HFFc6 (cell line): ENCODE measurements at places on chromosomes 3 and 15. TPM values are rescaled to one million over a fixed set of nuclear protein-coding genes. Genes with fewer than 3 reads are reported as not detected.

DNA sequence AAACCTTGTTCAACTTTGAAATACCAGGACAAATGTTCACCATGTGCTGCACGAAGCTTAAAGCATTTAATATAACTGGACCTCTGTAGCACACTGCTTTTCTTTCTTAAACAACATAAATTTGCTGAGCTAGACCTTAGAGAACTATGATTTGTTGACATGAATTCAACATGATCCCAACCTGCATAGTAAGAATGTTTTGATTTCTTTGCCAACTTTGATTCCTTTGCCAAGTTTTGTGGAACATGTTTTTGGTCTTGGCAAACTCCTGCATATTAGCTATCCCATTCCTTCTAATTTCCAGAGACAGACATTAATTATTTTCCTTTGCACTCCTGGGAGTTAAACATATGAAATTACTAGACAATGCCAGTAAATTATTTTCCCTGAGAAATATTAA, 197.2 kb upstream of the RBMS3 start:
- no peaks in the 10 kb centered on the region for H3K36me3 ChIP-seq
- DNase-seq = no peak
- H3K4me3 ChIP-seq = no peak overlapping the region
- no peaks in the 10 kb centered on the region for H3K4me1 ChIP-seq
- no peaks in the 10 kb centered on the region; the same call in none of the 2 replicates for H3K27me3 ChIP-seq

DNA sequence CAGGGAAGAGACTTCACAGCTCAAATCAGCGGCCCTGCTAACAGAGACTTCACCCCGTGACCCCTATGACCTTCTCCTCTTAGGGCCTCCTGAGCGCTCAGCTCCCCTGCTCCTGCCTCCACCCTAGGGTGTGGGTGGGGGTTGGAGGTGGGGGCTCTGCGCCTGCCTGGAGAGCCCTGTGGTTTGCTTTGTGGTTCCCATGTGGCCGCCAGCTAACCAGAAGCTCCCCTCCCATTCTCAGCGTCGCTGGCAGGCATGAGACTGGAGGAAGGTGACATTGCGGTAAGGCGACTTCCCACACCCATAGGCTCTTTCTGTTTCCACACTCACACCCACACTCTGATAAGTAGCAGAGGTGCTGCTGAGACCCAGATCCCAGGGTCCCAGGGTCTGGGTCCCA, 27.6 kb downstream of the XYLB start:
- H3K27ac ChIP-seq = no peak overlapping the region
- H3K27me3 ChIP-seq = no peaks in the 10 kb centered on the region
- no peaks in the 10 kb centered on the region for H3K4me1 ChIP-seq
- no peak overlapping the region for H3K4me3 ChIP-seq
- peaks cover 4% of the 10 kb centered on the region for H3K36me3 ChIP-seq

GRCh38 chr15:51367322-51367976, 26.0 kb downstream of the GLDN start:
- H3K27ac ChIP-seq = no peak overlapping the region
- no peak for DNase-seq
- peaks cover 16% of the 10 kb centered on the region for H3K27me3 ChIP-seq

DNA sequence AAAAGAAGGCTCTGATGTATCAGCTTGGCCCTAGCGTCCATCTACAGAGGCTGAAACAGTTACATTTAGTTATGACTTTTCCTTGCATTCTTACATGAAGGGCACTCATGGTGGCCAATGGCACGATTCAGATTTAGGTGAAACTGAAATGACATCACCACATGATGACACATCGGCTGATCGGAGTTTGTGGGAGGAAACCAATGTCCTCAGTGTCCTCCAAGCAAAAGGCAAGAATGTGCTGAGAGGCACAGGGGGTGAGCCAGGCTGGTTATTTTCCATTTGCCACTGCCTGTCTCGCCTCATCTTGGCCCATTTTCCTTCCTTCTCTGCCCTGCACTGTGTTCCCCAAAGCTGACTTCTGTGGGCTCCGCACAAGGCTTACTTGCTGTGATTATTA, 34.4 kb downstream of the TARS3 start:
- no peak overlapping the region for H3K27ac ChIP-seq
- peaks cover 15% of the 10 kb centered on the region for H3K36me3 ChIP-seq
- no peaks in the 10 kb centered on the region for H3K27me3 ChIP-seq

DNA sequence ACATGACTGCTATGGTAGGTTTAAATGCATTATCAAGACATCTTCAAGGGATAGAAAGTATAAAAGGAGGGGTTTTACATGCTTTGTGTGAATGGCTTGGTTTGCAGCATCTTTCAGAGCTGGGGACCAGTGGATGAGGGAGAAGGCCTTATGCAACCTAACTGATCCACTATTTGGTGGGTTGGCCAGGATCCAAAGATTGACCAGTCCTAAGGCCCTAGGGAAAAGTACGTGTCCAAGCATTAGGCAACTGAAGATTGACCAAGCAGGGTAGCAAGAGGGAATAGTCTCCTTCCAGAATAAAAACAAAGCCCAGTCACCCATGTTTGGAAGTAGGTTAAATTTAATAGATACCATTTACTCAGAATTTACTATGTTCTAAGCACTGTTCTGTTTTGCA, 509.3 kb downstream of the EPHB1 start:
- no peak overlapping the region for H3K27ac ChIP-seq
- no peaks in the 10 kb centered on the region; the same call in 1 of the 2 replicates for H3K27me3 ChIP-seq
- no peak for DNase-seq
- no peaks in the 10 kb centered on the region for H3K4me1 ChIP-seq
- H3K4me3 ChIP-seq = no peak overlapping the region
- no peaks in the 10 kb centered on the region; the same call in 1 of the 2 replicates for H3K36me3 ChIP-seq

DNA sequence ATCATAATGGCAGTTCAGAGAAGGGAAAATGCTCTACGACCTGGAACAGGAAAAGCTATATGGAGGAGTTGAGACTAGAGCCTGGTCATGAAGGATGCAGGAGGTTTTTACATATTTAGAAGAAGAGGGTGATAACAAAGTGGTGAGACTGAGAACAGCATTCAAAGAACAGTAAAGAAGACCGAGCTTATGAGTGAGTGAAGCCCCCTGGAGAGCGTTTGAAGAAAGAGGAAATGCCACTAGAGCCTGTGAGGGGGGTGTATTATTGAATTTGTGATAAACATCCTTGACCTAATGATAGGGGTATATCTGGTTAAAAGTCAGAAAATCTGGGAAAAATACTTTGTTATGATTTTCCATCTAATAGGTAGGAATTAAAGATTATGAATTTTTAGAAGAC, 4.2 kb downstream of the PARP9 start:
- H3K27ac ChIP-seq = no peak overlapping the region
- peaks cover 29% of the 10 kb centered on the region for H3K4me1 ChIP-seq
- no peak for DNase-seq
- H3K36me3 ChIP-seq = no peaks in the 10 kb centered on the region

DNA sequence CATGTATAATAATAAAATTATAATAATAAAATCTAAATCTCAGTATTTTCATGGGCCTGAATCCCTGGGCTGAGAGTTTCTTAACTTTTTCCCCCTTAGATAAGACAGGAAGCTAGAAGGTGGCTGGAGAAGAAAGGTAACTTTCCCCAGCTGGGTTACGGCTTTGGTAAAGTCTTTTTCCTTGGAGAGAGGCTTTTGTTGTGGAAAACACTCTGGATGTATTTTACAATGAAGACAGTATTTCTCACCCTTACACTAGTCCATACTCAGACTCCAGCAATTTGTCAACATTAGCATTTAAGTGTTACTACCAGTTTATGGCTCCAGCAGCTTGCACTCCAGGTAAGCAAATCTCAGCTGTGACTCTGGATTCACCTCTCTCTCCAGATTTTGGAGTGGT, 34.9 kb downstream of the APH1B start:
- no peak overlapping the region for H3K27ac ChIP-seq
- DNase-seq = no peak
- no peaks in the 10 kb centered on the region for H3K27me3 ChIP-seq
- no peaks in the 10 kb centered on the region for H3K36me3 ChIP-seq

UPK1B gene
- not detected in 3 replicates for total RNA-seq

CTXND1 gene
- total RNA-seq = not detected in 2 replicates

AGBL1 gene
- not detected in 3 replicates for total RNA-seq

KPNA4 gene
- total RNA-seq = 87.2 to 96.2 TPM (median 89.3 TPM) in 3 replicates

PCSK6 gene
- not detected in 2 replicates for total RNA-seq

FHIT gene
- total RNA-seq = not detected in 3 replicates

LEKR1 gene
- 0.36 to 1.0 TPM (median 0.53 TPM) in 3 replicates for total RNA-seq

VILL gene
- total RNA-seq = 3.5 to 4.3 TPM (median 4.1 TPM) in 3 replicates

GOLIM4 gene
- total RNA-seq = 107 to 138 TPM (median 117 TPM) in 3 replicates
